ENCODE measurements at places on chromosomes 1 and 21. TPM values are rescaled to one million over a fixed set of nuclear protein-coding genes. Genes with fewer than 3 reads are reported as not detected.

DNA sequence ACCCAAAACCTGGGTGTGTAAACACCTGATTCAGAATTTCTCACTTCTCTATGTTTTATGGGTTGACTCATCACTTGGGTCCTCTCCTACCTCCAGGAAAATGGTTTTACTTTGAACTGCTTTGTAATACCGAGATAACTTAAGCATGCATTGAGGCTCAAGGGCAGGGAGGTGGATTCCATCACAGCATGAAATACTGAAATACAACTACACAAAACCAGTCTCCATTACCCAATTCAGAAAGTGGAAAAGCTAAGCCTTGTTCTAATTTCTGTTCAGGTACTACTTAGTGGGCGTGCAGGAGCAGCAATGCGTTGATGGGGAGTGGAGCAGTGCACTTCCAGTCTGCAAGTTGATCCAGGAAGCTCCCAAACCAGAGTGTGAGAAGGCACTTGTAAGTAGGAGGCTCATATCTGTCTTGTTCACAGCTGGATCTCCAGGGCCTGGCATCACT is 6.1 kb upstream of the C4BPA start:
- no peak for DNase-seq

DNA sequence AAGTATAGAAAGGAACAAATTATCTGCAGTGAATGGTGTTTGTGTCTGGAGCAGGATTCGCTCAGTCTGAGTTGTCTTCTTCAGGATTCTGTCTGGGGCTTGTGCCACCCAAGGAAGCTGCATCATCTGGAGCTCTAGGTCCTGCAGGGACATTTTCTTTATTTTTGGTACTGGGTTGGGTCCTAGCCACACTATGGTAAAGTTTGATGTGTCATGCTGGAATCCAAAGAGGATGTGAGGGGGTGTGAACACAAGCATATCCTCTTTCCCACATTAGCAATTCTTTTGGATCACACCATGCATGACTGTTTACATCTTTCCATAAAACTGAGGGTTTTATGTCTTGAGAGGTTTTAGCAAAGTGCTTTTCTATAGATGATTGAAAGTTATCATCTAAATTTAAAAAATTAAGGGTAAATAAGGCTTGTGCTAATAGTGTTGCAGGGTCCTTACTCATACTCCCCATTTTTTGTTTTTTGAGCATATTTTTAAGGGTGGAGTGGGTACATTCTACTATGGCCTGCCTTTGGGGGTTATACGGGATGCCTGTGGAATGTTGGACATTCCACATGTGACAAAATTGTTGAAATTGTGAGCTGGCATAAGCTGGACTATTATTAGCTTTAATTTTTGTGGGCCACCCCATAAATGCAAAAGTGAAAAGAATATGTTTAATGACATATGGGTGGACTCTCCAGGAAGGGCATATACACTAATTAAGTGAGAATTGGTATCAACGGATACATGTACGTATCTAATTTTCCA is 152.0 kb upstream of the HMCN1 start:
- no peak for DNase-seq

MSH4 gene
- total RNA-seq, result 0.08 TPM

CHI3L1 gene
- 60.6 TPM for total RNA-seq

DCST1 gene
- total RNA-seq, result 0.13 TPM

WNT9A gene
- 0.05 TPM for total RNA-seq

All from left lobe of liver (tissue), 2 donors.